ENCODE measurements at places on chromosomes 13 and 19.

- DNase-seq: no peak
Measured at GRCh38 chr13:21529146-21529893, 70.2 kb upstream of the ZDHHC20 start.

DNA sequence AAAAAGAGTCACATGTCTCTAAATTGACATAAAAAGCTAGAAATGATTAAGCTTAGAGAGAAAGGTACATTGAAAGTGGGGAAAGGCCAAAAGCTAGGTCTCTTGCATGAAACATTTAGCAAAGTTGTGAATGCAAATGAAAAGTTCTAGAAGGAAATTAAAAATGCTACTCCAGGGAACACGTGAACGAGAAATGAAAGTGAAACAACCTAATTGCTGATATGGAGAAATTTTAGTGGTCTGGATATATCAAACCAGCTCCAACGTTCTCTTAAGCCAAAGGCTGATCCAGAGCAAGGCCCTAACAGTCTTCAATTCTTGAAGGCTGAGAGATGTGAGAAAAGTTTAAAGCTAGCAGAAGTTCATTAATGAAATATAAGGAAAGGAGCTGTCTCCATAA is 419.8 kb downstream of the SLITRK6 start:
- no peak for DNase-seq

- no peak for DNase-seq
Measured at GRCh38 chr19:50202386-50202785, 1.0 kb upstream of the MYH14 start.

DNA sequence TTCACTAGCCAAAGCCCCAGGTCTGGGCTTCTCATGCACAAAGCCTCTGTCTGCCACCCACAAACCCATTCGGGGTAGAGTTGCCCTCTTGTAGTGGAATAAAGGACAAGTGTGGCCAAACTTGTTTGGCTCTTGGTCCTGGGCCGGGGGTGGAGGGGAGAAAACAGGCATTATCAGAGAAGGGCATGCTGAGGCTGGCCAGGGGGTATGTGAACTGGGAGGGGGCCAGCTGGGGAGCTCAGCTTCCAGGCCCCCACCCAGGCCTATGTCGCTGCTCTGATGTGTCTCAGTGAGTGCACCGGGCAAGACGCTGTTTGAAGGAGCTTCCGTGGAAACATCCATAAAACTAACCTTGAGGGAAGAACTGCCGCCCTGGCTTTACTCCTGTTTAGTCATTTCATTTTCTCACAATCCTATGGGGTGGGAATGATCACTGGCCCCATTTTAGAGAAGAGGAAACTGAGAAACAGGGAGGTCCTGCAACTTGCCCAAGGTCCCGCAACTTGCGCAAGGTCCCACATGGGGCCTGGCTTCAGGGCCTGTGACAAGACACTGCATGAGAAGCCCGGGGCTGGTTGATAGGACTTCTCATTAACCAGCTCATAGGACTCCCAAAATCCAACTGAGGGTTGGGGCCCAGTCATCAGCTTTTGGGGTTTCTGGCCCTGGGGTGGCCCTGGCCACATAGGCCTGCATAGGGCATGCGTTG is 30.8 kb downstream of the CCNE1 start:
- no peak for DNase-seq

DNA sequence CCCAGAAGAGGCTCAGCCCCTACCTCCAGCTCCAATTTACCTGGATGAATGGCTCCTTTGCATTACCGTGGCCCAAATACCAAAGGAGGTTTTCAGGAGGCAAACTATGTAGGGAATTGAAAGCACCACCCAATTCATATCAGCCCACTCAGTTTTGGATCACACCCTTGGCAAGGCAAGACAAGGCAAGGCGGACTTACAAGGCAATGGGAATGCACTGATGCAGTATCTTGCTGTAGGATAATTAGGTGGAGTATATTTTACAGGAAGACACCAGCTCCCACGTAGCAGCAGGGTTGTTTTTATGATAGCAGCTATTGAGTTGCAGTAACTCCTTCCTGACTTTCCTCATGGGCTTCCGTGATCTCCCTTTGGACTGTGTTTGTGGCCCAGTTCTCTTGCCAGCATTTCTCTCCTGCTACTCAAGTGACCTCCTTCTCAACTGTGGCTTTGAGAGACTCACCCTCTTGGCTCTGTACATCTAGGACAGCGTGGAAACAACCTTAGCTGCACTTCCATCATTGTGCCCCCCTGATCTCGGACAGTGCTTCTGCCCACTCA is 935.9 kb downstream of the EFNB2 start:
- DNase-seq: no peak

GRCh38 chr19:53898636-53899341 is 10.3 kb upstream of the CACNG7 start:
- DNase-seq: no peak

DNA sequence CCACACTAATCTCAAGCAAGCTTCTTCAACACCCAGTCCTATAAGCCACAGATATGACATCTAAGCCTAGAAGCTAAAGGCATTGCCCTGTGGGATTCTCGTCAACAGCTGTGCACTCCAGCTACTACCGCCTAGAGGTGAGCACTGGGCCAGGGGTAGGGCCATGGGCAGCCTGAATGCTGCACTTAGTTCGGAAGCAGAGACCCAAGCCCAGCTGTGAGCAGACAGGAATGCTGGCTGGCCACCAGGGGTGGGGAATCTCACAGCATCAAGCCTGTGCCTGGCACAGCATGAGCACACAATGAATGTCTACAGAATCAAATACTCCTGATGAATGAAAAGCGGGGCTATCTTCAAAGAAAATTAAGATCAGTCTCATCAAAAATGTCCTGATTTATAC is 167.5 kb upstream of the UBL3 start:
- peak; percentile 42 for DNase-seq

DNA sequence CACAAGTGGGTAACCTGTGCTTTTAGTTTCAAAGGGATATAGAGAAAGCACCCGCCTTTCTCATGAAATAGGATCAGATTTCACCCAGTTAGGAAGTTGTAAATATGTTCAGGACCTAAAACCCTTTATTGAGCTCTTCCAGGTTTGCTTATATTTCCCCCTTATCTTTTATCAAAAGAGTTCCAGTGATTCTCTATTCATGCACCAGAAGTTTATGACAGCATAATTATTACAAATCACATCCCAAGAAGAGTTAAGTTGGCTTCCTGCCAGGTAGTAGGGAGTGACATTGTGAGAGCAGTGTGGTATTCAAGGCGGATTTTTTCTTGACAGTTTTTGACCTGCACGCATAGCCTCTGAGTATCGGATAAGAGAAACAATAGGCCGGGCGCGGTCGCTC is 190.3 kb downstream of the STK24 start:
- peak; percentile 34 for DNase-seq

DNA sequence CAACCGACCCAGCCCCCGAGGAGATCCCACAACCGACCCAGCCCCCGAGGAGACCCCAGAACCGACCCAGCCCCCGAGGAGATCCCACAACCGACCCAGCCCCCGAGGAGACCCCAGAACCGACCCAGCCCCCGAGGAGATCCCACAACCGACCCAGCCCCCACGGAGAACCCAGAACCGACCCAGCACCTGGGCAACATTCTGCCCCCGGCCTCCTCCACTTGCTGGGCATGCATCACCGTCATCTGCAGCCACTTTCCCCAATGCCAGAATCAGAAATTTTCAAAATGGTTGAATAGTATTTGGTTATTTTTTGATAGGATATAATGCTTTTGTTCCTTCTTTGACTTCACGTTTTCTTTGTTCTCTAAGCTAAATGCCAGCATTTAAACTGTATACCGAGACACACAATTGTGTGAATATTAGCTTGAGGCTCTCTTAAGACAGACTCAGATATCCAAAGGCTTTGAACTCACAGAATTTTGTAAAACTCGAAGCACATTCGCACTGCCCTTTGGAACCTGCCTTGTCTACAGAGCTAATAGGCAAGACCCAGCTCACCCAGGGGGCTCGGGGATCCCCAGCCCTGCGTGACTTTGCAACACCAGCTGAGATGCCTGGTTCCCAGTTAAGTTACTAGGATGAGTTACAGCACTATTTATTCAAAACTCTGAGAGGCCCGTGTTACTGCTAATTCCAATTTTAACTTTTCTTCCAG is 15.5 kb upstream of the RASA3 start:
- DNase-seq: no peak

DNA sequence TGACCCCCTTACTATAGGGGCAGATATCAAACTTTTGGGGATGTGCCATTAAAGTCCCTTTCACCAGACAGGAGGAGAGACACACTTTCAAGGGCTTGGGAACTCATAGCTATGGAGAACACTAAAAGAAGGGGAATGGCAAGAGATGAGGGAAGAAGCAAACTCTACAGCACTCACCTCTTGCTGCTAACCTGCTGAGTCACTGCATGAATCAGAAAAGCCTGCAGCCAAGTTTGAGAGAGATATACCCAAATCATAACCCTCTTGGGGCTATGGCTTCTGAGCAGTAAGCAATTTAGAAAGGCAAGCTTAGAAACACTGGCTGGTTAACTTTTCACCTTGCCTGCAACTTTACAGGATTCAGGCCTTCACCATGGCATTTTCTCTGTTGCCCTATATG is 1028.0 kb downstream of the UQCRFS1 start:
- no peak for DNase-seq

All from eye (tissue), 1 donor.